Left hindlimb (tissue), 1 donor: ENCODE measurements at places on chromosomes 5 and 9.

DNA sequence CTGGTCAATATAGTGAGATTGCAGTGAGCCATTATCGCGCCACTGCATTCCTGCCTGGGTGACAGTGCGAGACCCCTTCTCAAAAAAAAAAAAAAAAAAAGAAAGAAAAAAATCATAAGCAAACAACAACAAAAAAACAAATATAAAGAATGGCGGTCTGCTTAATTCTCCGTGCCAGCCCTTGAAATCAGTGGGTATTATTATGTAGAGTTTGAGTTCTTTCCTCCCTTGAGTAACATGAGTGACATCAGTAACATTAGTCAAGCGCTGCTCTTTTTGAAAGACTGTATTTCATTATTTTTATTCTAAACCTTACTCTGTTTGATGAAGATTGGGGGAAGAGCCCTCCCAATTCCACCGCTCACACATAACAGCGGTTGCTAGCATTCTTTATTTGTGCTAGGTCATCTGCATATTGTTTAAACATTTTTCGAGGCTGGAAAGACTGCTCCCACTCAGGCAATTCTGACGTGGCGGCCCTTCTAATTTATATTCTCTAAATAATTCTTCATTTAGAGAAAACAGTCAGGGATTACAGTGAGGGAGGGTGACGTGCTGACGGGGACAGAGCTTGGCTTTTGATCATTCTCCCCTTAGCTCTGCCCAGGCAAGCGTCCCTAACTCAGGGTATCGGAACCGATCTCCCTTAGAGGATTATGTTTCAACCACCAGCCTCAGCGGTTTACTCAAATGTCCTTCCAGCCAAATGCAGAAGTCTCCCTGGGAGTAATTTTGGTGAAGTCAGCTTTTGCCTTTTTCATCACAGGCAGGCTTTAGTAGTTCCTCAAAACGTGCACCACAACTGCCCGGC lies 860 bp upstream of the MARCHF6 start:
- DNase-seq = no peak

GRCh38 chr5:126970517-126971017 lies 59.8 kb downstream of the MARCHF3 start:
- no peak for DNase-seq

GRCh38 chr5:17907094-17907493 lies 272.8 kb downstream of the TAF11L14 start:
- no peak for DNase-seq

DNA sequence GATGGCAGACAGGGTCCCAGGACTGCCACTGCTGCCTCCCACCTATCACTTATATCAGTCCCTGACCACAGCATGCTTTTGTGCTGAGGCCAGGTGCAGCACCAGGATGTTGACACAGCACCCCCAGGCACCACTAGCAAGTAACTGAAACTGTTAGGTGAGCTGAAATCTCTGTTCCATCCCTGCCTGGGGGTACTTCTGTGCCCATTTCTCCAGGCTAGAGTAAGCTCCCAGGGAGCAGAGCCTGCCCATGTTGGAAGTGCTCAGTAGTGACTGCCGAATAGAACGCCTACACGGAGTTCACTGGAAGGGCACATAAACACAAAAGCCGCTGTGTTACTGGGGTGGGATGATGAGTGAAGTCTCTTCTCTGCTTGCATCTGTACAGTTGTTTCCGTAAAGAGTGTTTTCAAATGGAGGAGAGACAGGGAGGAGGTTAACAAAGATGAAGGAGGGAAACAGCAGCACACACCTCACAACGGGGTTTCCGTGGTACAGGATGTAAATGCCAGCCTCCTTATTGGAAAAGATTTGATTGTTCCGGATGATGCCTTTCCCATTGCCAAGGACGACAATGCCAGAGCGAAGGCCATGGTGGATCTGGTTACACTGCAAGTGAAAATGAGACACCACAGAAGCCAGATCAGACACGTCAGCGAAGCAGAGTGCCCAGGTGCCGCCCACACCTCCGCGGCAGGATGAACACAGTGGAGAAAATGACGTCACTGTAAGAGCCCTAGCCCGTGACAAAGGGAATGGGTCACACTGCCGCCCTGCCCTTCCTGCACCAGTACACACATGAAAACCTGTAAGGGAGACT lies 43.1 kb downstream of the POLR1E start:
- DNase-seq = no peak

DNA sequence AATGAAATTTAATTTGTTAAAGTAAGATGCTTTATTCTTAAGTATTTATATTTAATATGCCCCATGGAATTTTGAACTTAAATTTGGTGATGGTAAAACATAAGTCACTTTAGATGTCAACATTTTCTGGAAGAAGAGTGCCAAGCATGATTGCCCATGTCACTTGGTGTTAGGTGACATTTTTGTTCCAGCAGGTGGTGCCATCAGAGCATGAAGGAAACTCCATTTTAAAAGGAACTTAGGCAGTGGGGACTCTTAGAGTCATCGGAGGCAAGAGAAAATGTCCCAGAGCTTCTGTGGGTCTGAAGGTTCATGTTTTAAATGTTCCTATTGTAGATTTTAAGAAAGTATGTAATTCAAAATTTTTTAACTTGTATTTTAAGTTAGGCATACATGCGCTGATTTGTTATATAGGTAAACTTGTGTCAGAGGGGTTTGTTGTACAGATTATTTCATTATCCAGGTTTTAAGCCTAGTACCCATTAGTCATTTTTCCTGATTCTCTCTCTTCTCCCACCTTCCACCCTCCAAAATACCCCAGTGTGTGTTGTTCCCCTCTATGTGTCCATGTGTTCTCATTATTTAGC lies 789.3 kb downstream of the SEMA5A start:
- DNase-seq = no peak

GRCh38 chr5:180423598-180423997 lies 70.5 kb upstream of the GFPT2 start:
- no peak for DNase-seq

DNA sequence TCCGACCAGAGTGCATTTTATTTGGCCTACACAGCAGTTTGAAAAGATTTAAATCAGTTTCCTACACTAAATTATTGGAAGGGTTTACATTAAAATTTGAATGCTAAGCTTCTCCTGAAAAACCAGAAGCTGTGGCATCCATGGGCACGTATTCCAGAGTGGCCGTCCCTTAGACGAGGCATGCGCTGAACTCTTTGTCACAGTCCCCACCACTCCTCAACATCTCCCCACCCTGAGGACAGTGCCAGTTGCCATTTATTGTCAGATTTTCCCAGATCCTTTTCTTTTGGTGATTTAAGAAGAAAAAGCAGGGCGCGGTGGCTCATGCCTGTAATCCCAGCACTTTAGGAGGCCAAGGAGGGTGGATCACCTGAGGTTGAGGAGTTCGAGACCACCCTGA lies 39.9 kb upstream of the UNC5A start:
- no peak for DNase-seq

DNA sequence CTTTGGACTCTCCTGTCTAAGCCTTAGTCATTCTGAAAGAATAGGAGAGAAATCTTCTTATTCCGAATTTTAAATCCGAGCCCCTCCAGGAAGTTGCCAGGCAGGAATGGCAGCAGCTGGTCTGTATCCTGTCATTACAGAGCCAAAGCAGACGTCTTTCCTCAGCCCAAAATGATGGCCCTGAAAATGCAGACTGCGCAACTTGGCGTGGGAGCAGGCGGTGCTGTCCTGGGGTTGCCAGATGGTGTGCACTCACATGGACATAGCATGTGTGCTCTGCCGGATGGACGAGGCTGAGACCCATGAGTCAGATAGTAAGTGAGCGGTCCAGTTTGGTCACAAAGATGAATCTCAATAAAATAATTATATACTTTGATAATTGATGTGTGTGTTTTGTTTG lies 410.4 kb downstream of the KCTD16 start:
- DNase-seq = no peak

- DNase-seq = no peak
Observed at GRCh38 chr5:2131826-2132496, 249.2 kb upstream of the IRX4 start.

DNA sequence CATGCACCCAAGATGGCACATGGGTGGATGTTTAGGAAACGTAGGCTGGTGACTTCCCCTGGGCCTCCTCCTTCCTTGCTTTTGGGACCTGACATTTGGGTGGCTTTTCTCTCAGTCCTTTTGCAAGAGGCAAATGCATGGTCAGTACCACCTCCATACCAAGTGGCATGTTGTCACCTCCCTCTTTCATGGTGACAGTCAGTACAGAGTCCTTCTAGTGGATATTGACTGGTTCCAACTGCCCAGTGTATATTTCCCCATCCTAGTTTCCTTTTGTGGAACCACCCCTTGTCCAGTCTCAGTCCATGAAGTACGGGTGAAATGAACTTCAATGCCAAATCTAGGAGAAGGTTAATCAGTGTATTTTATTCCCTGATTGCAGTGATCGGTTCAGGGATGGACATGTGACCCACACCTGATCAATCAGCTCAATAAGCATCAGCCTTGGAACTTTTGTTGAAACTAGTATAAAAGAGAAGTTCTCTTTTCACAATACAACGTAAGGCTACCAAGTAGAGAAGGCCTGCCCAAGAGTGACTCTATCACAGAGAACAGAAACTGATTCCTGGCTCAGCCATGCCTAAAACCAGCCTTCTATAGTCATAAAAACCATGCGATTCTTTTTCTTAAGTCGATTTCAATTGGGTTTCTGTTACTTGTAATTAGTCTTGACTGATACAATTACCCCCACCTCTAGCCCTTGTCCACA lies 143.4 kb upstream of the KLF9 start:
- no peak for DNase-seq

- DNase-seq = no peak
Observed at GRCh38 chr5:16492398-16493140, 27.0 kb upstream of the ZNF622 start.

DNA sequence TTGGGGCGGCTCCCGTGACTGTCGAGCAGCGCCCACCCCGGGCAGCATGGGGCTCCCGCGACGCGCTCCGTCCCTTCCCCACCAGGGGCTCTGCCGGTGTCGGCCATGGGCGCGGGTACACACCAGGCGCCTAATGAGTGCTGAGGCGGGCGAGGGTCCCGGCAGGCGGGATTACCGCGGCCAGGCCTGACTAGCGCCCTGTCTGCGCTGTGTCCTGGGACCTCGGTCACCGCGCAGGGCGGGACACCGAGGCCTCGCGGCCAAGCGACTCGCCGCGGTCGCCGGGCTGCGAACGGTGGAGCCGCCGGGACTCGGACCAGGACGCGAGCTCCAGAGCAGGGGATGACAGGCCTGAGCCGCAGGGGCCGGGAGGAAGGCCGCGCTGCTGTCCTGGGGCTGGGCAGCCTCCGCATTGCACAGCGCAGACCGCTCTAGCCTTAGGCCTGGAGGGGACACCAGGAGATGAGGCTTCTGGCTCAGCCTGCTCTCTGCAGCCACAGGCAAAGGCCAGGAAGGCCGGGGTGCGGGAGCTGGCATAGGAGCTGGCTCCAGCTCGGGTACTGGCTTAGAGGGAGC lies 14.1 kb downstream of the LCN10 start:
- DNase-seq = no peak

GRCh38 chr9:128828719-128829452 lies 708 bp downstream of the SPOUT1 start:
- DNase-seq = no peak

DNA sequence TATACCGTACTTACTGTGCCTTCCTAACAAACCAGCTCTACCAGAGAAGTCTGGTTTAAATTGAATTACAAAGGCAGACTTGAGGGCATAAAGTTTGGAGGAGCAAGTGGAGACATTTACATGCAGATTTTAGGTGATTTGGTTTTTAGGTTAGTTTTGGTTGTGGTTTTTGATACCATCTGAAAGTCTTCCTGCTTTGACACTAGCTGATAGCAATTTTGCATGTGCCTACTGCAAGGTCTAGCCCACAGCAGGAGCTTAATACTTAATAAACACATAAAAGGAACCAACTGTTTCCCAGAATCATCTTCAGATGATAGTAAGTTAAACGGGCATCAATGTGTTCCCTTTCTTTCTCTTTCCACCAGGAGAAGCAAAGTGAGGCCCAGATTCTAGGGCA lies 3.4 kb upstream of the ESM1 start:
- DNase-seq = no peak

GRCh38 chr5:445591-445990 lies 2.6 kb downstream of the EXOC3 start:
- DNase-seq = no peak

DNA sequence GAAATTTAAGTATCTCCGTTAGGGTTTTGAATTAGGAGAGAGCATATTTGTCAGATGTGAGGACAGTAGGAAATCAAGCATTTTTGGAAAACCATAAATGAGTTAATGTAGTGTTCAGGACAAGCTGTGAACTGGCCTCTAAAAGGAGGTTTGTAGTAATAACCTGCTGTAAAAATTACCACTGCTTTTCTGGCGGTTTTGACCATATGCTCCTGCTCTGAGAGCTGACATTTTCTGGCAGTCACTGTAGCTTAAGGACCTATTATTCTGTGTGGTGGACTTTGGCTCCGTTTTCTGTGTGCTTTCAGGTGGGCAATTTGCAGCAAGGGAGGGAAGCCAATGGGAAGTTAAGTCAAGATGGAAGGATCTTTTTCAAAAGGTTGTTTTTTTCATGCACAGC lies 111.1 kb downstream of the SGCD start:
- DNase-seq = no peak

GRCh38 chr5:56632199-56632598 lies 183.2 kb upstream of the MAP3K1 start:
- no peak for DNase-seq

- DNase-seq = no peak
Observed at GRCh38 chr5:165201369-165201768, 1696.0 kb downstream of the MAT2B start.

GRCh38 chr9:32558408-32558934 lies 6.1 kb upstream of the TOPORS start:
- no peak for DNase-seq
